ENCODE measurements at places on chromosomes 5 and 9.
A peak's percentile ranks its signal among the peaks of the same experiment; 100 is the strongest.

- peaks cover 3% of the 10 kb centered on the region for H3K27me3 ChIP-seq
- DNase-seq: no peak
- H3K36me3 ChIP-seq: no peaks in the 10 kb centered on the region
- H3K4me3 ChIP-seq: no peak overlapping the region
Observed at GRCh38 chr9:68429631-68430030, 73.2 kb downstream of the PGM5 start.

DNA sequence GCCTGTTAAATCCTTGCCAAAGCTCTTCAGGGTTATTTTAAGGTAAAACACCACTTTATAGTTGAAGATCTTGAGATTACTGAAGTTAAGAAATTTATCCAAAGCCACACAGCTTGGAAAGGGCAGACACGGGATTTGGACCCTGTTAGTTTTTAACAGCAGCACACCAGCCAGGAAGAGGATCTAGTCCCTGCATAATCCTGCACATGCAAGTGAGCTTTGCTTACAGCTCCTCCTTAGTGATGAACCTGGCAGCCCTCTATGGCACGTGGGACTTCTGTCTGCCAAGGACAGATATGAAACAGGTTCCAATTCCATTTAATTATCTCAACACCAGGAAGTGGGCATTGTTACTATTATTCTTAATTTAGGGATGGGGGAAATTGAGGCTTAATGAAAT, 108.7 kb downstream of the TRIM32 start:
- no peak overlapping the region for H3K4me3 ChIP-seq
- H3K4me1 ChIP-seq: peaks cover 12% of the 10 kb centered on the region
- H3K27me3 ChIP-seq: no peaks in the 10 kb centered on the region
- DNase-seq: no peak
- no peak overlapping the region for H3K27ac ChIP-seq
- no peaks in the 10 kb centered on the region for H3K36me3 ChIP-seq

- no peak for DNase-seq
- no peaks in the 10 kb centered on the region for H3K27me3 ChIP-seq
- H3K36me3 ChIP-seq: peaks cover 38% of the 10 kb centered on the region
- H3K4me1 ChIP-seq: peaks cover 7% of the 10 kb centered on the region
- H3K4me3 ChIP-seq: no peak overlapping the region
Observed at GRCh38 chr5:68233075-68233474, 17.5 kb downstream of the PIK3R1 start.

GRCh38 chr9:130765137-130766020, 69.7 kb upstream of the ABL1 start:
- H3K4me1 ChIP-seq: peaks cover 28% of the 10 kb centered on the region
- DNase-seq: no peak
- H3K4me3 ChIP-seq: no peak overlapping the region

- H3K36me3 ChIP-seq: peaks cover 20% of the 10 kb centered on the region
- no peak for DNase-seq
- H3K27me3 ChIP-seq: no peaks in the 10 kb centered on the region
- no peak overlapping the region for H3K4me3 ChIP-seq
- H3K4me1 ChIP-seq: no peaks in the 10 kb centered on the region
Observed at GRCh38 chr5:71652349-71652748, 65.2 kb downstream of the MCCC2 start.

DNA sequence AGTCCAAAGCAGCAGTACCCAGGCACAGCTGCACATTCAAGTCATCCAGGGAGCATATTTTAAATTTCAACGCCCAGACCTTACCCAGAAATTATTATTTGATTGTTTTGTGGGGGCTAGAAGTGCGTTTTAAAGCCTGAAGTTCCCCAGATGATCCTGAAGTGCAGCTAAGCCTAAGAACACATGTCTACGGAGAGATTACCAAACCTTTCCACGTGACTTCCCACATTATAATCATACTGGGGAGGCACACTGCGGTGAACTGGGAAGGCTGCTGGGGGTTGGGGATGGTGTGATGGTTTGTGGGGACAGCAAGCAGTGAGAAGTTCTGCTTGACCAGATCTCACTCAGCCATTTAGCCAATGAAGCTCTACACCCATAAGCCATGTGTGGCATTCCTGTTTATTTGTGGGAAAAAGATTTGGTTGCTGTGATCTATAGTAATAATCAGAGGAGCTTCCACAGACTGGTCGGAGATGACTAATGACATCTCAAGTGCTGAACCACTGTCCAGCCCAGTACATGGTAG, 93.4 kb upstream of the CDH6 start:
- no peaks in the 10 kb centered on the region for H3K36me3 ChIP-seq
- no peaks in the 10 kb centered on the region for H3K27me3 ChIP-seq
- H3K4me3 ChIP-seq: no peak overlapping the region
- DNase-seq: no peak
- no peaks in the 10 kb centered on the region for H3K4me1 ChIP-seq

- DNase-seq: no peak
- no peak overlapping the region for H3K4me3 ChIP-seq
- H3K27ac ChIP-seq: no peak overlapping the region
- H3K27me3 ChIP-seq: no peaks in the 10 kb centered on the region
- H3K4me1 ChIP-seq: no peaks in the 10 kb centered on the region
- H3K36me3 ChIP-seq: no peaks in the 10 kb centered on the region
Observed at GRCh38 chr9:111456529-111456928, 27.7 kb downstream of the ECPAS start.

- H3K36me3 ChIP-seq: no peaks in the 10 kb centered on the region
- H3K4me3 ChIP-seq: no peak overlapping the region
- H3K27me3 ChIP-seq: no peaks in the 10 kb centered on the region
- no peak overlapping the region for H3K27ac ChIP-seq
- H3K4me1 ChIP-seq: no peaks in the 10 kb centered on the region
Observed at GRCh38 chr5:58410441-58410840, 49.4 kb downstream of the PLK2 start.

- peak overlapping the region; percentile 77 for H3K4me3 ChIP-seq
- H3K36me3 ChIP-seq: peaks cover 25% of the 10 kb centered on the region
- H3K27ac ChIP-seq: no peak overlapping the region
- peaks cover 38% of the 10 kb centered on the region for H3K4me1 ChIP-seq
- H3K27me3 ChIP-seq: no peaks in the 10 kb centered on the region
- DNase-seq: no peak
Observed at GRCh38 chr5:179621551-179622214, 1.8 kb downstream of the HNRNPH1 start.

GRCh38 chr5:84273517-84273883, 111.2 kb downstream of the EDIL3 start:
- no peaks in the 10 kb centered on the region for H3K36me3 ChIP-seq
- no peaks in the 10 kb centered on the region for H3K27me3 ChIP-seq
- no peak overlapping the region for H3K27ac ChIP-seq
- H3K4me1 ChIP-seq: no peaks in the 10 kb centered on the region
- H3K4me3 ChIP-seq: no peak overlapping the region

DNA sequence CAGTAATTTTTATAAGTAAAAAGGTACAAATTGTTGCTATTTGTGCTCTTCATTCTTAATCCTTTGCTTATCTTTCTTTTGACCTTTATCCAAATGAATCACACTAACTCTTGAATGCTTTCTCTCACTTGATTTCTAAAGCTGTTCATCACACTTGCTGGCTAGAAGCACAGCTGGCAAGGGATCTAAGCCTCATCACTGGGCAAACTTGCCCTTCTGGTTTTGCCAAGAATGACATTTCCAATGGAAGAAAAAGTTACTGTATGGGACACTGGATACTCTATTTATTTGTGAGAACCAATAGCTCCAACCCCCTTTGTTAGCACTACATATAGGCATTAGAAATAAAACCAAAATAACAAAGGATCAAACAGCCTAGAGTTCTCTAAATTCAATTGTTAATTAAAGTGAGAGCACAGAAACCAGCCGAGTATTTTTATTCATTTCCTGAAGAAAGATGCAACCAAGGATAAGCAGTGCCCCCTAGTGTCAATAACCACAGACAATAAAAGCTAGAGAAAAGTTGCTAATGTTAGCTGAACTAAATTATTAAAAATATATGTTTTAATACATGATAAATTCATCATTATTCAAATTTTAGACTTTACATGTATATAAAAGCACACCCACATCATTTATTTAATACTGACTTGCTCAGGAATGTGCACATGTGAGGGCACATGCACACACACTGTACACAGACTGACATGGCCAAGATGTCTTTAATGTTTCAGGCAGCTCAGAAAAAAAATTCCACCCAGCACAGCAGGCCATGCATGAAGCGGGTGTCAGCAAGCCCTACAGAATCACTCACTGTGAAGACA, 59.8 kb upstream of the POU5F2 start:
- no peak overlapping the region for H3K4me3 ChIP-seq
- no peaks in the 10 kb centered on the region for H3K36me3 ChIP-seq
- peak overlapping the region; percentile 5 for H3K27ac ChIP-seq
- H3K27me3 ChIP-seq: no peaks in the 10 kb centered on the region

DNA sequence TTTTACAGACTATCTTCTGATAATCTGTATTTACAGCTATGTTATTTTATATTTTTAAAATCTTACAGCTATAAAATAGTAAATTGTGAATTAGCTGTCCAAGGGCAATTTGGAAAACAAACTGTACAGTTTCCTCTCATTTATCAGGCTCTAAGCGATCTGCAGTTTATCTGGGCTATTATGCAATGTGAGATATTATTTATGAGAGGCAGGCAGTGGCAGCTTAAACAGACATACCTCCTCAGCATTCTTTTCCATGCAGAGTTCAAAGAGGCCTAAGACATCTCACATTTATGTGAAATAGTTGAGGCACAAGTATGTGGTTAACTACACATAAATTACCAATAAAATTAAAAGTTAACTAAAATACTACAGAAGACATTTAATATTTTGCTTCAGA, 10.2 kb downstream of the NIPSNAP3B start:
- no peaks in the 10 kb centered on the region for H3K36me3 ChIP-seq
- no peaks in the 10 kb centered on the region for H3K4me1 ChIP-seq
- no peaks in the 10 kb centered on the region for H3K27me3 ChIP-seq

DNA sequence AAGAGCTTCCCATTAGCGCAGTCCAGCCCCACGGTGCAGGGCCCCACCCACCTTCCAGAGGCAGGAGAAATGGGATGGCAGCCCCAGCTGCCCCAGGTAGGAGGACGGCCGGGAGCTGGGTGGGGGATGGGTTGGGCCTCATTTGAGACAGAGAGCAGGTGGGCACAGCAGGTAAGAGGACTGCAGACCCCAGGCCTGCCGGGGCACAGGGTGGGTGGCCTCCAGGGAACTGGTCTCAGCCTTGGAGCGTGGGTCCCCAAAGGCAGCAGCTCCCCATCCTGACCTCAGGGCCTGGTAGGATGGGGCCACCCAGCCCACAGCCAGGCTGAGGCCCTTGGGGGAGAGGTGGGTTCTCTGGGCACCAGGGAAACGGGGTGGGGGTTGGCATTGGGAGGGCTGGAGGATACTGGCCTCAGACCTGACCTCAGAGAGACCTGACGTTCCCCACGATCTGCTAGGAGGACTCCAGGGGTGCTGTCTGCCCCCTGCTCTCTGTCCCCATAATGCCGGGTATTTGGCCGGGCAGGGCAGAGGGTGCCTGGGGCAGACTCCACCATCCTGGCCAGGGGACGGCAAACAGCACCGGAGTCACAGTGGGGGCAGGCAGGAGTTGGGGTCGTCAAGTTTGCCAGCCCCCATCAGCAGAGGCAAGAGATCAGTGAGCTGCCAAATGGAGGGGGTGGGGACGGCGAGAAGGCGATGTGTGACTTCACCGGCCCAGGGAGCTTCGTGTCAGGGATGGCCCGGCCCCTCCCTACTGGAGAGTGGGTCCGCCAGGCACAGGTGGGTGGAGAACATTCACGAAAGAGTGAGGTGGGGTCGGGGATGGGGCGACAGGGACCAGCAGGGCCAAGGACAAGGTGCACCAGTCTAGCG, 6.8 kb upstream of the QRFP start:
- no peak for DNase-seq
- no peak overlapping the region for H3K4me3 ChIP-seq
- H3K4me1 ChIP-seq: peaks cover 4% of the 10 kb centered on the region
- H3K36me3 ChIP-seq: no peaks in the 10 kb centered on the region
- H3K27ac ChIP-seq: no peak overlapping the region

Data from neuronal stem cell (in vitro differentiated cells).